ENCODE measurements at places on chromosomes 11 and 22. TPM values are rescaled to one million over a fixed set of nuclear protein-coding genes. Genes with fewer than 3 reads are reported as not detected.

Gene IFITM10
- 2.8 TPM for total RNA-seq

Gene SLC35C1
- 8.8 TPM for total RNA-seq

Gene SOX6
- total RNA-seq = 0.28 TPM

Gene NUP98
- 114 TPM for total RNA-seq

Gene MRGPRE
- total RNA-seq = not detected

Gene OR8D4
- not detected for total RNA-seq

Gene HMBS
- total RNA-seq = 5.9 TPM

Gene MRGPRX3
- not detected for total RNA-seq

Gene CCDC87
- total RNA-seq = 0.28 TPM

Gene DKK3
- total RNA-seq = 345 TPM

Gene FBLN1
- total RNA-seq = 6.7 TPM

Gene DYNC2H1
- total RNA-seq = 21.3 TPM

Gene CRYBA4
- total RNA-seq = not detected

Gene MMP27
- total RNA-seq = not detected

Gene KCNJ5
- total RNA-seq = under 0.01 TPM

Gene SIRT3
- 7.9 TPM for total RNA-seq

Gene CTSW
- total RNA-seq = not detected

Gene EIF3L
- total RNA-seq = 332 TPM

Gene KRTAP5-9
- total RNA-seq = not detected

Gene SCN2B
- total RNA-seq = not detected

Gene RPLP2
- 101 TPM for total RNA-seq

Gene PNPLA5
- not detected for total RNA-seq

Gene HTR3B
- total RNA-seq = not detected

Gene OR52N4
- not detected for total RNA-seq

Gene ENTHD1
- total RNA-seq = under 0.01 TPM

Gene SPI1
- total RNA-seq = not detected

Gene RASSF7
- 5.9 TPM for total RNA-seq

Gene MMP13
- not detected for total RNA-seq

Gene PATE4
- total RNA-seq = not detected

Gene VSIG2
- not detected for total RNA-seq

Gene KCNK4
- total RNA-seq = not detected

Gene CECR2
- total RNA-seq = 1.1 TPM

Gene OR4A15
- total RNA-seq = not detected

Gene DUSP8
- 0.28 TPM for total RNA-seq

Gene MDK
- 9.0 TPM for total RNA-seq

Gene ADAMTS15
- 13.5 TPM for total RNA-seq

Gene OR51B4
- total RNA-seq = not detected

Gene LARGE1
- total RNA-seq = 7.1 TPM

Gene FOSL1
- 17.5 TPM for total RNA-seq

Gene CREBZF
- 26.8 TPM for total RNA-seq

Gene FERMT3
- 9.6 TPM for total RNA-seq

Gene ALG12
- 17.4 TPM for total RNA-seq

Gene TXNRD2
- 13.5 TPM for total RNA-seq

Gene SLC6A5
- not detected for total RNA-seq
